ENCODE measurements at places on chromosomes 3 and 15.

- DNase-seq, result no peak
Measured at GRCh38 chr3:193271101-193271840, 30.2 kb downstream of the PLAAT1 start.

DNA sequence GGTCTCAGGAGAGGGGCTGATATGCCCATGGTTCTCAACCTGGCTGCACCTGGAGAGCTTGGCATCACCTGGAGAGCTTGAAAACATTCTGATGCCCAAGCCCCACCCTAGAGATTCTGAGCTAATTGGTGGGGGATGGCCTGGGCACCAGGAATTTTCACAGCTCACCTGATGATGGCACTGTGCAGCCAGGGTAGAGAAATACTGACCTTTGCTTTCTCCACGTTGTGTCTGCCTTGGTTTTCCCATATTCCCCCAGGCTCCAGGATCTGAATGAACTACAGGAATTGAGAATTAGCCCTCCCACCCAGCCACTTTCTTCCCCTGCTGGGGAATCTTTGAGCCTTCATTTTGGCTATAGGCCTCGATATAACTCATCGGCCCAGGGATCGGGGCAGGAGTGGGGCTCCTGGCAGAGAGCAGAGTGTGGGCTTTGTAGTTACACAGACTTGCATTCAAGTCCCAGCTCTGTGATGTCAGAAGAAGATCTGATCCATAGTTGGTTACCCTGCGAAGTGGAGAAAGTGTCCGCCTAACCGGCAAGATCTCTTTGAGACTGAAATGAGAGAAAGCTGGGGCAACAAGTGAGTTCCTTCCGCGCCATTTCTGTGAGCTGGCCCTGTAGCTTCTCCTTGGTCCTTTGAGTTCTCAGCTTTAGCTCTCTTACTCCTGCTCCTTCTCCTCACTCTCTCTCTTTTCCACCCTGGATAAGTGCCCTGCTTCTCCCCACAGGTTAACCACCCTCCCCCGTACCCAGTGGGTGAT is 33.1 kb upstream of the UBE2Q2 start:
- no peak for DNase-seq

GRCh38 chr3:22982981-22983587 is 220.0 kb upstream of the UBE2E2 start:
- no peak for DNase-seq

GRCh38 chr3:52153389-52154096 is 680 bp downstream of the POC1A start:
- DNase-seq, result no peak

DNA sequence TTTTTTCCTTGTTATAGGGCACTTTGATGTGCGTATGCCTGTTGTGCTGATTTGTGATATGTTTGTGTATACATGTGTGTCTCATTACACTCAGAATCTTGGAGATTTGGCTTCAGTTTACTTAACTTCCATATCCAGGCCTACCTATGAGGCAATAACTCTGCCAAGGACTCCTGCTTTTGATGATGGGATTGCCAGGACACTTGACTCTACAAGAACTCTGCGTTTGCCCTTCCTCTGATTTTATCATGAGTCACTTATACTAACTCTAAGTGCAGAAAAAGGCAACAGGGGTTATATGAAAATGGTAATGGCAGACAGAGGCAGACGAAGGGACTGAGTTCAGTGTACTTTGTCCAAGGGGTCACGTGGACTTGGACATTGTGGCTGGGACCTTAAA is 33.6 kb downstream of the MCTP2 start:
- no peak for DNase-seq

- no peak for DNase-seq
Measured at GRCh38 chr15:85118581-85118980, 136.9 kb downstream of the PDE8A start.

GRCh38 chr3:42129014-42129953 is 38.1 kb downstream of the TRAK1 start:
- no peak for DNase-seq

DNA sequence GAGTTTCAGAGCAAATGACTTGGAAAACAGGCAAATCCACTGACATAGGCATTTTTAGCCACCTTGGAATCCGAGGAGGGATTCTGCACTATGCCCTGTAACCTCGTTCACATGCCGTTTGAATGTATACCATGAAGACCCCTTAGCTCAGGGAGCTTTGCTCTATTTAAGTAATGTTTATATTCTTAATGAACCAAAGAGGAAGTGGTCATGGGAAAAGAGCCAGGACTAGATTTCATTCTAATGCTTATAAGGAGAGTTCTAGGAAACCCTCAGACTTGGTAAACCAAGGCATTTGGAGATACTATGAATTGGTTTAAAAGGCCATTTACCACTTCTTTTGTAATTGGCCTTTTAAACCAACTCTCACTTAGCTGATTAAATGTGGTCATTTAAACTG is 178.9 kb downstream of the IGF1R start:
- no peak for DNase-seq

DNA sequence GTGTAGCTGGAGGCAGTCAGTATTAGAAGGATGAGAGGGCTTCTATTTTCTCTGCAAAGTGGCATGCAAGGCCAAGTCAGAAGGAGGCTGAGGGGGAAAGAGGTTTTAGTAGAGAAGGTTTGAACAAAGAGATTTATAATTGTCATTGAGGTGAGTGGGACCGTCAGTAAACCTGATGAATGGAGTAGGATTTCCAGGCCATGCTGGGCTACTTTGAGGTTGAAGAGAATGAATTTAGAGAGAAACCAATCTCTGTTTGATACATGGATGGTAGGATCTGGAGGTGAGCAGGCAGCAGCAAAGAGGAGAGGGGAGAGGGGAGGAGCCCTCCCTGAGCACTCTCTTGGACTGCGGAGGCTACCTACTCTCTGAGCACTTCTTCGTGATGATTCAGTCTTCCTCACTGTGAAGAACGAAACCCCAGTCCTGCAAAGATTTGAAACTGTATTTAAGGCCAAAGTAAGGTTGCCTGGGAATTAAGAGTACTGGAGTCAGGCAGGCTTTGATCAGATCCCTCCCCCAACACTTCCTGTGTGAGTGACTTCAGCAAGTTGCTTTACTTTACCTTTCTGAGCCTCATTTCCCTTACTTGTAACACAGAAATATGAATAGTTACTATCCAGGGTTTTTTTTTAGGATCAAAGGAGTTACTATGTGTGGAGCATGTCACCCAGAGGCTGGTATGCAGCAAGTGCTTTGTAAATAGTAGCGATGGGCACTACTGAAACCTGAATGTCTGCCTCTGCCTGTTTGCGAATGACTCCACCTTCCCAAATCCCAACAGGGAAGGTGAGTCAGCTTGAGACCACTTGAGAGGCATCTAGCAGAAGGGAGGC is 75.8 kb downstream of the RPL39L start:
- no peak for DNase-seq

DNA sequence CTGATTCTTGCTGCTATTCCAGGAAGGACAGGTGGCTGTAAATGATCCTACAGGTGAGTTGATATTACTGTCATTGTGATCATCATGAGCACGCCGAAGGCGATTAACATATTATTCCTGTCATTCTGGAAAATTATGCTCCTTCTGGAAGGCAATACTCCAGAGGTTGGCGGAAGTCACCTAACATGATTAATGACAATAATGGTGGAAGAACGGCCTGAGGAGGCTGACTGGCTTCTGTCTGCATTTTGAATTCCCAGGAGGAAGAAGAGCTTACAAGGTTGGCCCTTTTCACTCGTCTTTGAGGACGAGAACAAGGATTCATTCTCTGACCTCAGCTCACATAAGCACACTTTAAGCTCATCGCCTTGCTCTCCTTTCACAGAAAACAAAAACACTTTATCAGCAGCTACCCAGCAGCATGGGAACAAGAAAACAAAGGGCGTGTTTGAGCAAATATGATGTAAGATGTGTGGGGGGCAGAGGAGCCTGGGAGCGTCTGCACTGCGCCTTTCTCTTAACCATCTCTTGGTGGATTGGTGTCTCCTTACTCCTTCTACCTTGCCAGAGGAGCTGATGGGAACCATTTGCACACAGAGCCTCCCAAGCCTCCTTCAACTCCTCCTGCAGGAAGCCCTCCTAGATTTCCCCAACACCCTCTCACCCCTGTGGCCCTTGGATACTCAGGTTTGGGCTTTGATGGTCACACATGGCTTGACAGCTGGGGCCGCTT is 23.0 kb downstream of the ACSBG1 start:
- no peak for DNase-seq

- DNase-seq, result no peak
Measured at GRCh38 chr3:126971891-126972351, 11.0 kb upstream of the PLXNA1 start.

GRCh38 chr3:15434756-15435155 is 7.4 kb downstream of the EAF1 start:
- no peak for DNase-seq

DNA sequence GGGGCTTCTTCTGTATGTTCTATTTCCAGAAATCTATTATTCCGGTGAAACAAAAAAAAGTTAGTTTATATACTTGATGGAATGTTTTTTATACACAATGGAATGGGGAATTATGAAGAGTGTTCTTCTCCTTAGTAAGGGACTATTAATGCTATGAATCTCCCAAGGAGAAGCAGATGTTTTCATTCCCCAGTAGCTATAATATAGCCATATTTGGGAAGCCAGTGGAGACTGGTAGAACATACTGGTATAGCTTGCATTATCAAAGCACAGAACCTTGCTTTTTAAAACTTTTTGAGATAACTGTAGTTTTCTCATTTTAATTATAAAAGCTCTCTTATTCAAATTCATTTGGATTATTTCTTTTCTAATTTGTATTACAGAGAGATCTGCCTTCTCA is 38.3 kb downstream of the ADGRG7 start:
- DNase-seq, result no peak

GRCh38 chr3:58434168-58434504 is 504 bp upstream of the PDHB start:
- DNase-seq, result no peak

GRCh38 chr15:60219866-60220265 is 177.9 kb downstream of the ANXA2 start:
- DNase-seq, result no peak

- no peak for DNase-seq
Measured at GRCh38 chr15:92655178-92655995, at the start of gene FAM174B. Gene FAM174B, minus strand, starts transcription at chr15:92655775.

GRCh38 chr3:5198986-5199731 is 11.7 kb downstream of the EDEM1 start:
- no peak for DNase-seq

GRCh38 chr3:45435961-45436360 is 47.6 kb downstream of the LARS2 start:
- no peak for DNase-seq

GRCh38 chr3:187120326-187120725 is 19.0 kb downstream of the RPL39L start:
- DNase-seq, result no peak

GRCh38 chr3:32847528-32847927 is 29.7 kb downstream of the TRIM71 start:
- no peak for DNase-seq

GRCh38 chr15:38853608-38854007 is 289.0 kb upstream of the RASGRP1 start:
- no peak for DNase-seq

- no peak for DNase-seq
Measured at GRCh38 chr3:187314176-187314575, 22.6 kb upstream of the MASP1 start.

- DNase-seq, result no peak
Measured at GRCh38 chr15:83904107-83905040, 250.5 kb downstream of the ADAMTSL3 start.

DNA sequence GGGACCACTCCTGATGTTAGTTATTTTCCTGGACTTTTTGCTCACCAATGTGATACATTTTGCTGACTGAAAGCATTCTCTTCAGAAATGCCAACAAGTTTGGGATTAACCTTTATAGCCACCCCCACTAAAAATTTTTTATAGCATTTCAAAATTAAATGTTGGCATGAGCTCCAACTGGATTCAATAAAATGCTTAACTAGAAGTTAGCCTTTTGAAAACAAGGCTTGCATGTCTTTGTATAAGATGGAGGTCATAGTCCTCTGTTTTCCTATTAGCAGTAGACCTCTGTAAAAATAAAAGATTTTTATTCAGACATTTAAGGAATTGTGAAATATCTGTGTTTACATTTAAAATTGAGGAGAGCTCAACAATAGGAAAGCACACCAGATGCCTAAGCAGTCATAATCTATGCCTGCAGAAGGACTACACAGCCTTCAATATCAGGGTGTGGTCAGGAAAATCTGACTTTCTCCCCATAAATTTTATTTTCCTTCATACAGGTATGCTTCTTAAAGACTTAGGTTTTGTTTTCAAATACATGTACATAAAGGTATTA is 87.2 kb downstream of the DNAJC13 start:
- no peak for DNase-seq

Data from activated CD8-positive, alpha-beta memory T cell treated with anti-CD3 and anti-CD28 coated beads for 4 hours (primary cell).